ENCODE measurements at places on chromosomes 12 and 14.
A peak's percentile ranks its signal among the peaks of the same experiment; 100 is the strongest.

DNA sequence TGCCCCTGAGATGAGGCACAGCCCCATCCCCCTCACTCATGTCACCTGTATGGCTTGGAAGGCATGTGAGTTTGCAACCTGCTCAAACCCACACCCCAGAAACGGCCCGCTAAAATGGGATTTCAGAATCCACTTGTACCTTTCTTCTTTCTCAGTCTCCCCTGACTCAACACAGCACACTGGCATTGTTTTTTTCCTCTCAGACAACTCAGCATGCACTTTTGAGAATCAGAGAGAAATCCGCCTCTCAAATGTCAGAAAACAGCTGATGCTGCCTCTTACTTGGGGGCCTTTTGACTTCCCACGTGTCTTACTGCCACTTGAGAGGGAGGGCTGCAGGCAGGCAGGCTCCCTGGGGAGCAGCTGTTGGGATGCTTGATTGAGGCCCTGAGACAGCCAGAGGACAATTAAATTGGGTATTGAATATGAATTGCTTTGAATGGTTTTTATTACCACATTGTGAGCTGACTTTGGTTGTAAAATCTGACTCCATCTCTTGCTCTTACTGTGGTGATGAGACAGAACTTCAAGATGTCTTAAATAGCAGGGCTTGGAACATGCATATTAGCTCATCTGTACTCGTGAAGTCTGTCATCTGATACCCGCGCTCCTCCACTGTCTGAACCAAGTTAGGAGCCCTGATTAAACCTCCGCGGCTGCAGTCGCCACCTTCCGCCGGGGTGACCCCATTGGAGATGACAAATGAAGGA lies 96.6 kb downstream of the APAF1 start:
- no peak for DNase-seq

- no peak for DNase-seq
These were observed 978.1 kb downstream of the GALC start for GRCh38 chr14:87014856-87015255.

- no peak for DNase-seq
These were observed 416.9 kb downstream of the TMEM132D start for GRCh38 chr12:129486931-129487330.

DNA sequence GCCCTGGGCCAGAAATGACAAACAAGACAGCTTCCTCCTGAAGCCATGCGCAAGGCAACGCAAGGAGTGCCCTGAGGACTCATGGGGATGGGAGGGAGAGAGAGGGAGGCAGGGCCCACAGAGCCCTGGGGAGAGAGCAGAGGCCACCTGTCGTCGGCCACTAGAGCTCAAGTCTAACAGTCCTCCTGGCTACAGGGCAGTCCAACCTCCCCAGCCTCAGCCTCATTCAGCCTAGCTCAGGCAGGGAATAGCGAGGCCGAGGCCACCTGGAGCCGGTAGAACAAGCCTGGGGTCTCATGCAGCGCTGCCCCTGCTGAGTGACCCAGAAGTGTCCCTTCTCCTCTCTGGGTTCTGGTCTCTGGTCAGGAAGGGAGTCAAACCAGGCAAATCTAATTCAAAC lies 69.5 kb downstream of the BCL11B start:
- no peak for DNase-seq

- no peak for DNase-seq
These were observed 153.6 kb downstream of the PAH start for GRCh38 chr12:102763471-102763870.

GRCh38 chr12:65324056-65324455 lies 45.6 kb downstream of the MSRB3 start:
- DNase-seq = no peak

GRCh38 chr12:122886161-122886560 lies 9.8 kb downstream of the VPS37B start:
- no peak for DNase-seq

DNA sequence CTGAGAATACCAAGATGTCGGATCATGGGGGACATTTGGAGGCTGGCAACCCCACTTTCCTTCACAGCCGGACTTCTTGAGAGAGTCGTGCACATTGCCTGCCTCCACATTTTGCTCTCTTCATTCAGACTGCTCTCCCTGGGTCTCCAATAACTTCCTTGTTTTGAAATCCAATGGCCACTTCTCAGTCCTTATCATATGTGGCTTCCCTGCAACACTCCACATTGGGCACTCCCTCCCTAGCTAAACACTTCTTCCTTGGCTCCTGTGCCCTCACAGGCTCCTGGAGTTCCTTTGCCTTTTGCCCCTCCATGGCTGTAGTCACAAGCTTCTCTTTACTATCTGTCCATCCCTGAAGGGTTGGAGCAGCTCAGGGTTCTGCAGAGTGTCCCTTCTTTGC lies 30.1 kb downstream of the NPC2 start:
- no peak for DNase-seq

DNA sequence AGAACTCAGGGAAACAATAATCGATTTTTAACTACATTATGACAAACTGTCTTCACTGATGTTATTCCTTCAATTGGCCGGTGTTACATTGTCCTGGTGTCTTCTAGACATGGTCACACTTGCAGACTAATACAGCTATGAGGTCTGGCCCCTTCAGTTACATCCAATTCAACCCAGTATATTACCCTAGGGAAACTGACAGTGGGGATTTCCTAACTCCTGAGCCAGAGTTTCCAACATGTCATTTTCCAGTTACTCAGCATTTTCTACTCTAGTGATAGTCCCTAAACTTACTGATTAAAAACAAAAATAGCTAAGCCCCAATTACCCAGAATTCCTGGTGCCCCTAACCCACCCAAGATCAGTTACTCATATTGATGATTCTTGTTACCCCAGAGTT lies 21.1 kb downstream of the IFNG start:
- no peak for DNase-seq

DNA sequence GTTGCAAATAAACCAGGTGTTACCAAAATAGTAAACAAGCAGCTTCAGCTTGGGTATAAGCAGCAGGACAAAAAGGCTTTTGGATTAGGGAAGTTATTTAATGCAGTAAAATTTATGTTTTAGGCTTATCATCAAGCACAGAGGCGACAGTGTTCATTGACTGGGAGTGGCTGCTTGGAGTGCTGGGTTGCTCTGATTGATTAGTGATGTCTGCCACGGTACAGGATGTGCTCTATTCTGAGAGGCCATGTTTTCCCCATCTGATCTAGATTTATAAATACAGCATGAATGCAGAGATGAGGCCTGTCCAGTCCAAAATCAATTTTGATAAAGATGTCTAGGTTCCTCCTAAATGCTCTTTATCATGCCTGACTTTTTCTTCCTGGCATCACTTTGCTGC lies 83.5 kb downstream of the MAP1LC3B2 start:
- DNase-seq = no peak

DNA sequence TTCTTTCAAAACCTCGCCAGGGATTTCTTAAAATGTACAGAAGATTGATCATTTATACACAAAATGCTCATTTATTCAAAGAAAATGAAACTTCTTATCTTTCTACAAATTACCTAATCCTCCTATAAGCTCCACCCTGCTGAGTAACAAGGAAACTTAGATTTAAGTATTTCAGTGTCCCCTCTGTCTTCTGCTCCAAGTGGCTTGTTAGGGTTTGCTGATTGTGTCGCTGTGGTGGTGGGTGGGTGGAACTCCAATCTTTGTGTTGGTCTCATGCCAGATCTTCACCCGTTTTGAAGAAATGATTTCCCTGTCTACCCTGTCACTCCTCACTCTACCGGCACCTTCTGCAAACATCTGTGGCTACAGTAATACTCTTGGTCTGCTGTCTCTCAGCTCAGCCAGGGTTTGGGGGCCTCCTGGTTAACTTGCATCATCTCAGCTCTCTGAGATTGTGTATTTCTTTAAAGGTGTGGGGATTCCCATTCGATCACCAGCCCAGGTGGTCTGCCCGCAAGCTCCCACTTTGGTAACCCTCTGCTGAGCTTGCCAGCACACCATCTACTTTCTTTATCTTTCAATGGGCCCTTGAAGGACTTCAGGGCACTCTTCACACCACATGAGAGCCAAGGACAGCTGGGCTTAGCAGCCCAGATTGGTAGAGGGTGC lies 73.8 kb downstream of the DRAM1 start:
- no peak for DNase-seq

- peak; percentile 58 for DNase-seq
These were observed 706 bp downstream of the CRACR2A start for GRCh38 chr12:3752096-3752709.

- DNase-seq = no peak
These were observed 40.5 kb upstream of the DDX11 start for GRCh38 chr12:31033146-31033545.

GRCh38 chr12:39575498-39575875 lies 44.1 kb downstream of the ABCD2 start:
- DNase-seq = no peak

DNA sequence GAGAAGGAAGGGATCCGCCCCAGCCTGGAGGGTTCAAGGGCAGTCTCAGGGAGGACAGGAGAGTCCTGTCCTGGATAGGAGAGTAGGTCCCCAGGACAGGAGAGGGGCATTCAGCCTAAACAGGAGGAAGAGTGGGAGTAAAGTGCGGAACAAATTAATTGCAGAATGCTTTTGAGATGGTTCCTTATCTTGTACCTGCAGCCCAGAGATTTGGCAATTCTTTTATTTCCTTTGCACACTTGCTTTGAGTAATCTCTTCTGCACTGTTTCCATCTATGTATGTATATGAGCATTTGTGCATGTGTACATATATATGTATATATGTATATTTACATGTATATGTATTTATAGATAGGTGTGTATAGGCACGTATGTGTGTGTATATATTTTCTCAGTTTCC lies 22.7 kb downstream of the PLEK2 start:
- no peak for DNase-seq

- no peak for DNase-seq
These were observed 28.3 kb downstream of the OAS2 start for GRCh38 chr12:113006641-113007040.

DNA sequence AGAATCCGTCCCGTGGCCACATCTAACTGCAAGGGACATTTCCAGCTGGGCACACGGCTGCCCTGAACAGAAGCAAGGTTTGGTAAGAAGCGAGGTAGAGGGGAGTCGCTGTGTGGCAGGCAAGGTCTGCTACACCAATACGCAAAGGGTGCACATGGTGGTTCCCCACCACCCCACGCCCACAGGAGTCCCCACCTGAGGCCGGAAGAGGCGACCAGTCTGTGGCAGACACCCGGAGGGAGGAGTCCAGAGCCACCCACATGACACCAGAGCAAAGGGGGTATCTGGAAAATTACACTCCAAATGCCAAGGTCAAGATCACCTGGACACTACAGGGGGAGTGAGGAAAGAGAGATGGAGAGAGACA lies 47.1 kb upstream of the GALNT9 start:
- DNase-seq = no peak

GRCh38 chr12:1862973-1863372 lies 42.6 kb downstream of the LRTM2 start:
- no peak for DNase-seq

DNA sequence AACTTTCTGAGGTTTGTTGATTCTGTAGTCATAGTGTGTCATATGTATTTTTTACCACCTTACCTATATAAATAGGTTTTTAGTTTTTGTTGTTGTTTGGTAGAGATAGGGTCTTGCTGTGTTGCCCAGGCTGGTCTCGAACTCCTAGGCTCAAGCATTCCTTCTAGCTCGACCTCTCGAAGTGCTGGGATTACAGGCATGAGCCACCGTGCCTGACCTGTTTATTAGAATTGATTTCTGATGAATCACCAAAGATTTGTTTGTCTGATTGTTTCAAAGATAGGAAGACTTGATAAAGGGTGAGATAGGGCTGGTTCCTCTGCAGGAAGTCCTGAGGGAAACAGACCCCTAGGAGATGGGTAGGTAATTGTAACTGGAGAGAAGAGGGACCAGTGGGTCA lies 481.6 kb downstream of the PCNX1 start:
- no peak for DNase-seq

GRCh38 chr12:6936194-6936635 lies 7.4 kb upstream of the RNU7-1 start:
- DNase-seq = no peak

GRCh38 chr14:51041883-51042282 lies 53.0 kb downstream of the TRIM9 start:
- no peak for DNase-seq

- DNase-seq = no peak
These were observed 38.4 kb downstream of the MLXIP start for GRCh38 chr12:122116707-122117535.

DNA sequence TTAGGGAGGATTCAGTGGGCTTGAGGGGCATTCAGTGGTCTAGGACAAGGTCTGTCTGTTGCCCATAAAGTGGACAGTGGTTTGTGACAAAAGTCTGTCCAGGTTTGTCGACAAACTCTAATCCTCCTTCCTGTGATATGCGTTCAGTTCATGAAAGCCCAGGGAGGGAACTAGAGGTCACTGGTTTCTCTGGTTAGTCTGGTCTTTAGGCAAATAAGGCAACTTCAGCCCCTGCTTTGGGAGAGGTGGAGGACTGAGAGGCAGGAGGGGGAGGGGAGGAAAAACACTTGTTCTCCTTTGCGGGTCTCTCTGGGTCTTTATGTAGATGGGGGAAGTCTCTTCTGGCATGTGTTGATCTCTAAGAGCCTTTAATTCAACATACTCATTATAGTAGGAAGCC lies 235.1 kb upstream of the PWP1 start:
- no peak for DNase-seq

DNA sequence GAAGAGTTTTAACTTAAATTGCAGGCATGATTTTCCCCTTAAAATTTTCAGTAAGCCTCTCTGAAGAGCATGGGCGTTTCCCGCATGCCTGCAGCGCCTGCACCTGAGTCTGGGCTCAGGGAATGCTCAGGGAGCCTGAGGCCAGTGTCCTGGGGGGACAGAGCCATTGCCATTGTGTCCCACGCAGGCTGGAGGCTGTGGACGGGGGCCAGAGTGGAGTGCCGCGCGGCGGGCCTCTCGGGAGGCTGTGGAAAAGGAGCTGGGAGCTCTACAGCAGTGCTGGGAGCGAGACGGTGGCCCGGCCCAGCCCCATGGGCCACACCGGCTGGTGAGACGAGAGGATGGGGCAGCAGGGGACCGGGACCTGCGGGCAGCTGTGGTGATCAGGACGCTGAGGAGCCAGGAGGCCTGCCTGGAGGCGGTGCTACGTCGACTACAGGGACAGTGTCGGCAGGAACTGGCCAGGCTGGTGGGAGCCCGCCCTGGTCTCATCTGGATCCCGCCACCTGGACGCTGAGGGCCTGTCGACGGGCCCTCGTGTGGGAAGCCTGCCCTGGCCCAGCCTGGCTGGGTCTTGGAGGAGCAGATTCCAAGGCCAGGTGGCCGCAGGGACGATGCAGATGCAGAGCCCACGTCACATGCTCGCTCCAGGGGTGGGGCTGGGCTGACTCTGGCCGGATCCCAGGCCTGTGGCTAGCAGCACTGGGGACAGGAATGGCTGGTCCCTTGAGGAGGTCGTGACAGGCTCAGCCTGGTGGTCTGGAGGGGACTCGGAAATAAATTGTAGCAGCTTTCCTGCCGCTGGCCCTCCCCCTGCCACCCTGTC lies 7.6 kb downstream of the TEDC1 start:
- no peak for DNase-seq

GRCh38 chr12:8040791-8041190 lies 8.3 kb downstream of the FOXJ2 start:
- DNase-seq = no peak

- no peak for DNase-seq
These were observed 59.5 kb downstream of the ETNK1 start for GRCh38 chr12:22684140-22685118.

GRCh38 chr12:27277846-27278260 lies 33.8 kb downstream of the STK38L start:
- no peak for DNase-seq
